Stimulated activated CD8-positive, alpha-beta memory T cell treated with anti-CD3 and anti-CD28 coated beads, Interleukin-7, amount 100 ng/mL, for 1 hour (primary cell): ENCODE measurements at places on chromosomes 7 and 10.
A peak's percentile ranks its signal among the peaks of the same experiment; 100 is the strongest.

DNA sequence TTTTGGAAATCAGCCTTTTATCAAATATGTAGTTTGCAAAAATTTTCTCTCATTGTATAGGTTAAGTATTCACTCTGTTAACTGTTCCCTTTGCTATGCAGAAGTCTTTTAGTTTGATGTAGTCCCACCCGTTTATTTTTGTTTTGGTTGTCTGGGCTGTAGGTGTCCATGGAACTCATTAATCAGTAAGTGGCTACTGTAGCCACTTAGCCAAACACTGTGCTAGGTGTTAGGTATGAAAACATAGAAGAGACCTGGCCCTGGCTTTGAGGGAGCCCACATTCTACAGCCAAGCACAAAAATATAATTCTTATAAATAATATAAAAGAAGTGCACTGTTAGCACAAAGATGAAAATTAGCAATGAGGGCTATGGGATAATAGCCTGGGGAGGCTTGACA lies 133.5 kb downstream of the ETV1 start:
- DNase-seq = no peak

- no peak for DNase-seq
These were observed 5.8 kb downstream of the CLCN1 start for GRCh38 chr7:143321734-143322133.

- no peak for DNase-seq
These were observed 499.6 kb upstream of the LRRN3 start for GRCh38 chr7:110591341-110591740.

- no peak for DNase-seq
These were observed 163.0 kb upstream of the PPP1R3A start for GRCh38 chr7:114081606-114082425.

DNA sequence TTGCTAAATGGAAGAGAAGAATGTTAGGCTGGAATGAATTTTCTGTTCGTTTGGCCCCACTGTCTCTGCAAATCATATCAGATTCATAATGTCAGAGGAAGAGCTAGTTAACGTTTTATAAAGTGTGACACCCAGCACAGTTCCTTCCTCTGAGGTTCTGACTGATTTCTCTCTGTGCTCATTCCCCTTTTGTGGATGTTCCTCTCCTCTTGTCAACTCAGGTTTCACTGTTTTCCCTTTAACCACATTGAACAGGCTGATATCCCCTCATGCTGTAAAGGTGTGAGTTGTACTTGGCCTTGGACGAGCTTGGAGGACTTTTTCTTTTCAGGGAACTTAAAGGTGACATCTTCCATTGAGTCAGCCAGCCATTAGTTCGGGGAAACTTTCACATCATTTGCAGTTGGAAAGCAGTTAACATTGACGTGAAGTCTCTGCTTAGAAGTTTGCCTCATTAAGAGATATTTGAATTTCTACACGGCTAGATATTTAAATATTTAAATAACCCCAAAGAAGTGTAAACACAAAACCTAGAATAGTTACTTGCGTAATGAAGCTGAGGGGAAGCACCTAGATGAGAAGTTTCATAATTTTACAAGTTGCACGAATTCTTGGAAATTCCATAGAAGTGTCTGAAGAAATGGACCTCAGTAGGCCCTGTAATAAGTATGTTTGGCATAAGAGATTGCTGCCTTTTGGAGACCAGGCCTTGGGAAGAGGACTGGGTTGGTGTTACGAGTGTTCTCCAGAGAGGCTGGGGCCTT lies 101.5 kb upstream of the EGR2 start:
- no peak for DNase-seq

GRCh38 chr10:14569274-14570060 lies 205.2 kb downstream of the FAM107B start:
- no peak for DNase-seq

- DNase-seq = no peak
These were observed 187.1 kb downstream of the MLLT10 start for GRCh38 chr10:21721000-21721665.

DNA sequence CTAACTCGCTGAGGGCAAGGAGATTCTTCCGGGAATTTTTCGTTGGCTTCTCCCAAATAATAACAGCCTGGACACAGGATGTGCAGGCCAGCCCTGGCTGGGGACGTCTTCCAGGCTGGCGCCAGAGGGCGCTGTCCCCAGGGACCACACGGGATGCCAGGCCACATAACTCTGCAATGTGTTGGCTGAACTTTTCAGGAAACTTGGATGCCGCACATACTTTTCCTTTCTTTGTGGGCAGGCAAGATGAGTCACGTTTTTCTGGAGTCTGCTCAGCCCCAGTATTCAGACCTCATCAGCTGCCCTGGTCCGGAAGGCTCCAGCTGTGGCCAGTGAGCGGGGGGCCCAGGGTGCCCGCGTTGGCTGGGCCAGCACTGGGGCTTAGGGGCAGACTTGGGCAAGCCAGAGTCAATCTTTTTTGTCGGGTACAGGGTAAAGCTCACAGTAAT lies 122.7 kb downstream of the PRKAG2 start:
- no peak for DNase-seq

DNA sequence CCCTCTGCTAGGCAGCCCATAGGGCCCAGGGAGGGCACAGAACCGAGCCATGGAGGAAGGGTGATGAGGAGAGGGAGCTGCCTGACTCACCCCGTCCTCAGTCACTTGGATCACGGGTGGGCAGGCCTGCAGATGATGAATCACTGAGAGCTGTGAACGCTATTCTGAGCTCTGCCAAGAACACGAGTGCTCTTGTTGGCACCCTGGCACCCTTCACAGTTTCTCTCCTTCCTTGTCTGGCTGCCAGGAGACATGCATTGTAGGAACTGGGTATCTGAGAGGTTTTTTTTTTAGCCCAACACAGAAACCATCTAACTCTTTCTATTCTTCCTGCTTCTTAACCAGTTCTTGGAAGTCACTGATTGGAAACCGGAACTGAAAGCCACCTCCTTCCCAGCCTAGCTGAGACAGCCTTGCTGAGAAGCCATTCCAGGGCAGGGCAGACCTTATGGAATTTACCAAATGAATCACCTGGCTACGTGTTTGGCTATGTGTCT lies 82.1 kb downstream of the SLC37A3 start:
- no peak for DNase-seq

GRCh38 chr10:17019696-17020095 lies 109.9 kb downstream of the CUBN start:
- DNase-seq = no peak

DNA sequence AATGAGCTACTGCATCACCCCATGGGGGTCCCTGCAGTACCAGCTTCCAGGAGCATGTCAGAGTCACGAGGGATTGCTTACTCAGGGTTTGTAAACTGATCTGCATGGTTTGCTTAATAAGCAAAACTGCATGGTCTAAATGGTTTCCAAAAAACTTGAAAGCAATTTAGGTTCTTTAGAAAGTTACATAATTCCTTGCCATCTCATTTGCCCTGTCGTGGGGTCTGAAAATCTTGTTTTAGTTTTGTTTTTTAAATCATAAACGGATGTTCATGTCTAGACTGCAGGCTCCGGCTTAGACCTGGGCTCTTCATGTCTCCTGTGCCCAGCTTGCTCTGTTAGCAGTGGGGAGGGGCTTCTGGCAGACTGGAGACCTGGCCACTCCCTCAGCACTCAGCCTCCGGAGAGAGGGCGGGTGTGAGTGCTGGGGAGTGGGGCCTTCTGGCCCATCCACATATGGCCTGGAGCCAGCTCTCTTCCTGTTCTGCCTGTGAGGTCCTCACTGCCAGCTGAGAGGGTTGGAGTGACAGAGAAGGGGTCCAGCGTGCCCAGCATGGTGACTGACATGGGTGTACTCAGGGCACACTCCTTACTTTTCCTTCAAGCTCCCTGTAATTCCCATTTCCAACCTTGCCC lies 17.5 kb downstream of the PRF1 start:
- no peak for DNase-seq

DNA sequence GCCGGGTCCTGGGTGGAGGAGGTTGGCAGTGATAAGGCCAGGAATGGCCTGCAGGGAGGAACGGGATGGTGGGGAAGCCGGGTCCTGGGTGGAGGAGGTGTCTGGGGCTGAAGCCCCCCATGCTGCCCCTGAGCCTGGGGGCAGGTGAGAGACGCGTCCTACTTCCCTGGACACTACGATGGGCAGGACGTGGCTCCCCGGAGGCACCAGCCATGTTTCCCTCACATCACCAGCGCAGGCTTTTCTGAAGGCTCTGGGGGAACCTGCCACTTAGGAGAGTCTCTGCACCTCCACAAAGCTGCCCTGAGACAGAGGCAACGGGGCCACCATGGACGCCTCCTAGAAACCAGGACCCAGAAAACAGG lies 324.8 kb downstream of the DNAJB6 start:
- DNase-seq = no peak

- DNase-seq = no peak
These were observed 30.4 kb downstream of the SUV39H2 start for GRCh38 chr10:14909101-14909500.

DNA sequence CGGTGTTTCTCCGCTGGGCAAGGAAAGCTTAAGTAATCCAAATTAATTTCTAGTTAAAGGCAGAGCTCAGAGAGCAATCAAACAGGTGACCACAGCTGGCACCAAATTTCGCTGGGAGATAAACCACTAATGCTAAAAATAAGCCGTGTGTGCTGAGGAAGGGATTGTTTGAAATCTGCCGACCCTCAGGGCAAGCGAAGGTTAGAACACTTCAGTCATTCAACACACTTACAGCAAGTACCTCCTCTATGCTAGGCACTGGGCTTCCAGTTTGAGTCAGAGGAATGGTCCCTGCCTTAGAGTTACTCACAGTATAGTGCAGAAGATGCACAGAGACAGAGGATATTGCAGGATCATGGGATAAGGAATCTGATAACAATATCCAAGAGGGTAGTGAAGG lies 467.9 kb upstream of the PODXL start:
- no peak for DNase-seq

DNA sequence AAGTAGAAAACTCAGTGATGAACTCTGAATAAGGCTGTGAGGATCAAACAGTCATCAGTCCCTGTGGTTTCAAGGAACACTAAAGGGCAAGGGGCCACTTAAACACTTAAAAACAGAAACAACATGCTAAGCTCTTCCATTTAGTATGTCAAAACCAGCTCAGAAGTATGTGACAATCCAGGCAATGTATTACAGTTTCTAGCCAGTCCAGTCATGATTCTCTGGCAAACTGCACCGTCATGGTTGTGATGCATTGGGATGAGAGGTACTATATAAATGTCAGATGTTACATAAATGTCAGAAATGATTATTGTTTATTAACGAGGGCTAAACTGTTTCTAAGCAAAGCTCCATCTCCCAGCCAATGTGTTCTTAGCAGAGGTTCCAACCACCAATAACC lies 4.7 kb upstream of the CREB5 start:
- no peak for DNase-seq

- no peak for DNase-seq
These were observed 66.1 kb downstream of the MCMBP start for GRCh38 chr10:119806334-119807130.

- DNase-seq = no peak
These were observed 15.9 kb upstream of the ST8SIA6 start for GRCh38 chr10:17470246-17470645.

DNA sequence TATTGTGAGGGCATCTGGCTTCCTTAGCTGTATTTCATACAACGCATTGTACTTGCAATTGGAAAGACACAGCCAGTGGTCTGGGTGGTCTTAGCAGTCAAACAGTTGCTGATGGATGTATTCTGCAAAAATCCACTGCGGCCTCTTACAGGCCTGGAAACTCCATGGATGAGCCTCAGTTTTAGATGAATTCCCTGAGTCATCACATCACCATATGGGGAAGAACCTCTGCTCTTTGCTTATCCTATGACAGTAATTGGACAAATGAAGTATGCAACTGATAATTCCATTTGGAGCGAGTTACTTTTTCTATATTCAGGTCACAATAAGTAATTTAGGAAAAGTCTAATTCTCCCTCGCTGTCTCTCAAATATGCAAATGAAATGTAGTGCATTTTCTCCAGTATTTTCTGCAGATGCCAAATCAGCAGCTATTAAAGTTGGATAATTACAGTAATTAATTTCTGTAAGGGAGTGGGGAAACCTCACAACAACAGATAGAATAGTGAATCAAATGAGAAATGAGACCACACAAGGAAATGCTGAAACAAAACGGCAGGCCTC lies 78.8 kb downstream of the WDFY4 start:
- no peak for DNase-seq

GRCh38 chr7:151289891-151290290 lies 41.4 kb upstream of the SMARCD3 start:
- no peak for DNase-seq

GRCh38 chr10:69124563-69125268 lies 738 bp downstream of the VPS26A start:
- DNase-seq = peak; percentile 28

- DNase-seq = no peak
These were observed 81.5 kb upstream of the HPS1 start for GRCh38 chr10:98528166-98528804.

GRCh38 chr7:106561666-106562411 lies 99.1 kb downstream of the CCDC71L start:
- DNase-seq = no peak

DNA sequence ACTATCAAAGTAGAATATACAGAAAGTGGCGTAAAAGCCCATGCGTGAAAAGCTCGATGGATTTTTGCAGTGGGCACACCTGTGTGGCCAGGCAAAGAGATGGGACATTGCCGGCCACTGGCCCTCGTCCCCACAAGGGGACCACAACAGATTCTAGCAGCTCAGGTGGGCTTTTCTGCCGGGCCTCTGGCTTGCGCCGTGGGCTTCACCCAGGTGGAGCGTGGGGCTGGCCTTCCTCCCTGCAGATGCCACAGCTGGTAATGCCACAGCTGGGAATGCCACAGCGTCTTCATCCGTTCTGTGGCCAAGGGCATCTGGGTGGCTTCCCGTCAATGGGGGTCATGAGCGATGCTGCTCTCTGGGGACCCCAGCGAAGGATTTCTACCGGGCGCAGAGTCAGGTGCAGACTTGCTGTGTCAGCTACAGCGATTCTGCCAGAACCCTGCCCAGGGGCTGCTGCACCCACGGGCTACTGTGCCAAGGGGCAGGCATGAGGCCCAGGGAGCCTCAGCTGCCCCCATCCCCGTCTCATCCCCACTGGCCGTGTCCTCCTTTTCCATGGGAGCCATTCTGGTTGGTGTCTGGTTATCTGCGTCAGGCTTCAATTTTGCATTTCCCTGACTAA lies 52.5 kb upstream of the NKX6-2 start:
- no peak for DNase-seq

- no peak for DNase-seq
These were observed 52.6 kb downstream of the TSPAN15 start for GRCh38 chr10:69503896-69504265.

- no peak for DNase-seq
These were observed 8.4 kb upstream of the TMEM254 start for GRCh38 chr10:80070057-80070456.

- DNase-seq = no peak
These were observed 57.3 kb upstream of the ZEB1 start for GRCh38 chr10:31261511-31262311.
